ENCODE measurements at places on chromosomes 2 and 18. TPM values are rescaled to one million over a fixed set of nuclear protein-coding genes. Genes with fewer than 3 reads are reported as not detected.
A peak's percentile ranks its signal among the peaks of the same experiment; 100 is the strongest.

DNA sequence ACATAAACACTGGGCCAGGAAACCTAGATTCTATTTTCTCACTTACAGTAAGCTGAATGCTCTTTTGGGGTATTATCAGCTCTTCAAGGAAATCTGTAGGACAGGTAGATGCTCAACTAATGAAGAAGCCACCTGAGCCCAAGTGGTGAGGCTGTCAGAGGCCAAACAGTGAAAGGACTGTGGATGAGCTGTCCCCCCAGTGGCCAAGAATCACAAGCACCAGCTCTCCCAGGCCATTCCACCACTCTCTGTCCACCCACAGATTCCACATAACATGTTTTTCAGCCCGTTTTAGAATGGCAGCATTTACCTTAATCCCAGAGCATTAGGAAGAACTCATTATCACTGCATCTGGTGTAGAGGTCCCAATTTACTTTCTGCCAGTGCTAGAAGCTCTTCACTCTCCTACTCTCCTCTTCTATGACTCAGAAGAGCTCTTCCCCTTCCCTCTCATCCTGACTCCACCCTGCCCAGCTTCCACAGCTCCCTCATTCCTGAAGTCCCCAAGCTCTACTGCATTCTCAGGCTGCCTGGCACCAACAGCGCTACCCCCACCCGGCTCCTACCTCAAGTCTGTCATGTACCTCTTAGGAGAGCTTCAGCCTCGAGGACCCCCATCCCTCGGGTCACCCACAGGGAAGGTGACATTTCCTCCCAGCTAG is 43.8 kb upstream of the GORASP2 start:
- ATAC-seq: no peak

- no peak for ATAC-seq
Observed at GRCh38 chr2:23592898-23593751, 208.1 kb downstream of the KLHL29 start.

DNA sequence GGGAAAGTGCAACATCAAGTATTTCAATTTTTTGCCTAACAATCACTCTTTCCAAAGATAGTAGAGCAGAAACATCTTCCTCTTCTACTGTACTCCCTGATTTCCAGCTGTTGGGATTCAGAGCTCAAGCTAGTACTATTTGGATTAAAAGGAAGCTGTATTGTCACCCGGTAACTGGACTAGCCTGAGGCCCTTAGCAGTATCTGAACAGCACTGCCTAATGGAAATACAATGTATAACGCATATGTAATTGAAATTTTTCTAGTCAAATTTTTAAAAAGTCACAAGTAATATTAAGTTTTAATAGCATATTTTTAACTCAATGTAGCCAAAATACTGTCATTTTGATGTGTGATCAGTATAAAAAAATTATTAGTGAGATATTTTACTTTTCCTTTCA is 86.2 kb downstream of the COX7A2L start:
- no peak for ATAC-seq

DNA sequence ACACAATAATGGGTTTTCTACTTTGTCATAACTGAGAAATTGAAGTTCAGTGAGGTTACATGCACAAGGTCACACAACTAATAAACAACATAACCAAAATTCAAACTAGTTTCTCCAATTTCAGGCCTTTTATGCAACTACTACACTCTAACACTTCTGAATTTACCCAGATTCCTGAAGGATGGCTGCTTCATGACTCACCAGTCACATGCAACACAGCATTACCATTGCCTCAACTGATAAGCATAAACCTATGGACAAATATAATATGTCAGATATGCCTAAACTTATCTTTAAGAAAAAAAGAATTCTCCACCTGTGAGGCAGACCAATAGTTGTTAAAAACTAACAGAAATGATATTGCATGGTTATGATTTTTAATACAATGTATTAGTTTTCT is 586.5 kb upstream of the SLC8A1 start:
- no peak for ATAC-seq

DNA sequence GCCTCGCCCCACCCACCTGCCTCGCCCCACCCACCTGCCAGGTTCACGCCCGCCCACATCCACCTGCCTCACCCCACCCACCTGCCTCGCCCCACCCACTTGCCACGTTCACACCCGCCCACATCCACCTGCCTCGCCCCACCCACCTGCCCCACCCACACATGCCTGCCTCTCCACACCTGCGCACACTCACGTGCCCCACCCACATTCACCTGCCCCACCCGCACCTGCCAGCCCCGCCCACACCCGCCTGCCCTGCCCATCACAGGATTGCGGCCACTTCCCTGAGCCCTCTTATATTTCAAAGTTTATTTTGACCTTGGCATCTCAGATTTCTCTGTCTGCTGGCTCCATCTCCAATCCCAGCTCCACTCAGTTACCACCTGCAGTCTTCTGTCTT is 217.5 kb upstream of the SOX11 start:
- no peak for ATAC-seq

Gene PHOSPHO2
- 4.4 TPM for total RNA-seq

Gene SANBR
- 2.2 TPM for total RNA-seq

- ATAC-seq: no peak
Observed at GRCh38 chr2:41394541-41394940, 653.3 kb upstream of the PKDCC start.

DNA sequence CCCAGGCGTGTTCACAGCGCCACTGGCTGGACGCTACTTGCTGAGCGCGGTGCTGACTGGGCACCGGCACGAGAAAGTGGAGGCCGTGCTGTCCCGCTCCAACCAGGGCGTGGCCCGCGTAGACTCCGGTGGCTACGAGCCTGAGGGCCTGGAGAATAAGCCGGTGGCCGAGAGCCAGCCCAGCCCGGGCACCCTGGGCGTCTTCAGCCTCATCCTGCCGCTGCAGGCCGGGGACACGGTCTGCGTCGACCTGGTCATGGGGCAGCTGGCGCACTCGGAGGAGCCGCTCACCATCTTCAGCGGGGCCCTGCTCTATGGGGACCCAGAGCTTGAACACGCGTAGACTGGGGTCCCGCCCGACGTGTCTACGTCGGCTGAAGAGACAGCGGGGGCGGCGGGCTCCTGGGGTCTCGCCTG is 891 bp upstream of the KHK start:
- peak; percentile 60 for ATAC-seq

GRCh38 chr18:62539284-62540165 is 16.7 kb downstream of the ZCCHC2 start:
- no peak for ATAC-seq

Gene ZNF521
- total RNA-seq: 14.5 TPM

Gene TLX2
- 0.27 TPM for total RNA-seq

Gene RUFY4
- not detected for total RNA-seq

- ATAC-seq: no peak
Observed at GRCh38 chr2:43225093-43225787, 1.2 kb downstream of the ZFP36L2 start.

- ATAC-seq: no peak
Observed at GRCh38 chr2:168158586-168158985, 88.8 kb downstream of the STK39 start.

Gene SNRNP200
- 89.1 TPM for total RNA-seq

Gene RNF103
- total RNA-seq: 40.5 TPM

Gene RAB31
- total RNA-seq: 113 TPM

Gene CCDC102B
- total RNA-seq: 3.8 TPM

Gene SOWAHC
- total RNA-seq: 33.9 TPM

- ATAC-seq: no peak
Observed at GRCh38 chr2:226611196-226611943, 188.2 kb downstream of the IRS1 start.

Gene TMEM163
- 0.31 TPM for total RNA-seq

DNA sequence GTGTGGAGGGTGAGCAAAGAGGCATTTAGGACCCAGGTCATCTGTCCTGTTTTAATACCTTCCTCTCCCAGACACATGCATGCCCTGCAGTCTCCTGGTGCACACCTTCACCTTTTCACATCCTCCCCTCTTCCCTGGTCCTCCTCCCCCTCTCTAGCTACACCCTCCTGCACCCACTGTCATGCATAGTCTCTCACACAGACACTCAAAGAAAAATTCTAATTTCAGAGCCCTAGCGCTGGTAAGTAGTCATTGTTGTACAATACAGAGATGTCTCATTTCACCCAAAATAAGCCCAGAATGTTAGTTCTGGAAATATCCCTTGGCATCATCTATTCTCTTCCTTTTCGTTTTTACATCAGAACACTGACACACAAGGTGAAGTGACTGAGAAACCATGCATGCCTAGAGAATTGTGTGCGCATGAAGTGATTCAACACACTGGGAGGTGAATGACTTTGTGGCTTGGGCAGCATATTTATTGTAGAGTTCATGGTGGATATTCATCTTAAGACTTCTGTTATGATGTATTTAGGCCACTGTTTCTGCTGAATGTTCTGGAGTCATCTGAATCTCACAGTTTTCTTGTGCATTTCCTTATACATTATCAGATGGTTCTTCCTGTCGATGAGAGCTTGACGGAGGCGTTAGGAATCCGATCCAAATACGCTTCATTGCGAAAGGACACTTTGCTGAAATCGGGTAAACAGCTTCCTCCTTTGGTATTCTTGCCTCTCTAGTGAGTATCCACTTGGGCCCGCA is 69.9 kb downstream of the COA5 start:
- no peak for ATAC-seq

DNA sequence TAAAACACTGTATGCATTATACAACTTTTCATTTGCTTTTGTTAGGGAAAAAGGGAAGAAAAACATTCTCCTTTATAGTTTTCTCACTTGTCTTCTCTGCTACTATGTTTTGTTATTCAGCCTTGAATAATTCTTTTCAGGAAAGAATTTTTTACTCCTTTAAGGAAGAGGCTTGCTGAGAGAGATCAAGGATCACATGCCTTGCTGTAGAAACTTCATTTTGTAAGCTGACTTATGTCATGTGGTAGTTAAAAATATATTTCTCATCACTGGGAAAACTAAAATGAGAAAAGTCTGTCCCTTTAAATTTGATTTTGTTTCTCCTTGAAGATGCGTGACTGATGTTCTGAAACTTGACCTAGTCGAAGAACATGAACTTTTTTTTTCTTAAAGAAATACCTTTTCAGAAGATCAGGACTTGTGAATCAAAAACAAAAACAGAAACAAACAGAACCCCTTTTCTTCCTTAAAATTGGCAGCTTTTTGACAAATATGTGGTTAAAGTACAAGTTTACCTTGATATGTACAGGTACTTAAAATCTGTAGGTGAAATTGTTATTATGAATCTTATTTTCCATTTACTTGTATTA is 145.1 kb downstream of the COMMD1 start:
- no peak for ATAC-seq

DNA sequence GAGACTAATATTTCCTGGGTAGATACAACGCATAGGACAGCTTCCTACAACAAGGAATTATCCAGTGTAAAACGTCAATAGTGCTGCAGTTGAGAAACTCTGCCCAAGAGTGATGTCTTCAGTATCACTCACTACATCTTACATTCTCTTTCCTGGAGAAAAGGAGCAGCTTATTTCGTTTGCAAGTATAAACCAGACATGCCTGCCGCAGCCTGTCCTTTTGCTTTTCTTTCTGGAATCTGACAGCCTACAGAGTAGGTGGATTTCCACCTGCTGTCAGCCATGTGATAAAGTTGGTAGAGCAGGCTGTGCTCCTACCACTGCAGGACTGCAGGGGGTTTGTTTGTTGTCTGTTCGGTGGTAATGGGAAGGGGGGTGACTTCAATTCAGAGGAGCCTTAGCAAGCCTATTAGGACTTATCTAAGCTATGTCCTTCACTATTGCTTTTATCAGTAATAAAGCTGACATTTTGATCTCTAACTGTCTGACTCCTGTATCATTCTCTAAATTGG is 439.1 kb downstream of the GRB14 start:
- no peak for ATAC-seq

Gene RAB27B
- total RNA-seq: 0.58 TPM

DNA sequence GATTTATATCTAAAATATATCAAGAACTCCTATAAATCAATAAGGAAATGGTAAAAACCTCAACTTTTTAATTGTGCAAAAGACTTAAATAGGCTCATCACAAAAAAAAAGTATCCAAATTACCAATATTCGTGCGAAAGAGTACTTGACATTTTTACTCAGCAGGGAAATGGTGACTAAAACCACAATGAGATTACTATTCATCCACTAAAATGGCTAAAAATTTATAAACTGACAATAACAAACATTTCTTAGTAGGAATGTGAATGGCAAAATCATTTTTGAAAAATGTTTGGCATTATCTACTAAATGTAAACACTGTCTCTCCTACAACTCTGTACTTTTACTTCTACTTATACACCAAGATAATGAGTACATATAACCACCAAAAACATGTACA is 184.8 kb upstream of the RND3 start:
- ATAC-seq: no peak

Gene CAPN14
- total RNA-seq: 0.19 TPM

DNA sequence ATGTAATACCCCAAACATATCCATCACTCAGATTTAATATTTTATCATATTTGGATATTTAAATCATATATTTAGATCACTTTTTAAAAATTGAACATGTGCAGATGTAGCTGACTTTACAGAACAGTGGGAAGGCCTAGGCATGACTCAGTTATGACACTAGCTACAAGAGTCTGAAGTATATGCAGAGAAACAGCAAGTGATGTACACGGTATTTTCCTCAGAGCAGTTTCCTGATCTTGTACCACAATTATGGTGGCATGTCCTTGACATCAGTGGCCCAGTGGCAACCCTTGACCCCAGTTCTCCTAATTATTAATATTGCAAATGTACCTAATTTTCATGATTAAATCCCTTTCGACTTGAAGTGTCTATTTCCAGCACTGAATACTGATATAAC is 28.2 kb downstream of the CDKL4 start:
- no peak for ATAC-seq

GRCh38 chr2:110812726-110813645 is 80.6 kb downstream of the ACOXL start:
- no peak for ATAC-seq

DNA sequence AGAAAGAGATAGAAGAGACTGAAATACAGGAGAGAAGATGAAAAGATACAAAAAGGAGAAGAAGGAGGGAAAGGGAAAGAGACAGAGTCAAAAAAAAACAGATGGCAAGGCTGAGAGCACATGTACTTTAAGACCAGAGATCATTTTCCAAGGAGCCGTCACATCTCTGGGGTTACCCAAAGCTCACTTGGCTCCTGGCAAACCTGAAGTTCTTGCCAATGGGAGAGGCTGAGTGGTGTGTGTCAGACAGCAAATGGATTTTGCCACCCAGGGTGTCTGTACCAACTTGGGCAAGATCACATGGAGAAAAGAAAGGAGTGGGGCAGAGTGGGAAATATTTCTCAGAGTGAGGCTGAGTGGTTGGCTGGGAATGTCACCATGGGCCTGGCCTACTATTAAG is 219.3 kb upstream of the TNP1 start:
- no peak for ATAC-seq

Gene COPS8
- total RNA-seq: 108 TPM

- no peak for ATAC-seq
Observed at GRCh38 chr2:216315802-216316603, 56.3 kb downstream of the MARCHF4 start.
